ENCODE measurements at places on chromosomes 5 and 9. TPM values are rescaled to one million over a fixed set of nuclear protein-coding genes. Genes with fewer than 3 reads are reported as not detected.

The RHOBTB3 gene
- 8.2 TPM for total RNA-seq

The GABRA6 gene
- total RNA-seq: not detected

The PTPDC1 gene
- total RNA-seq: 4.1 TPM

The SPATA31E1 gene
- 0.03 TPM for total RNA-seq
